ENCODE measurements at places on chromosomes 1 and 21.

GRCh38 chr1:103273106-103273505, 164.8 kb upstream of the COL11A1 start:
- DNase-seq = no peak

DNA sequence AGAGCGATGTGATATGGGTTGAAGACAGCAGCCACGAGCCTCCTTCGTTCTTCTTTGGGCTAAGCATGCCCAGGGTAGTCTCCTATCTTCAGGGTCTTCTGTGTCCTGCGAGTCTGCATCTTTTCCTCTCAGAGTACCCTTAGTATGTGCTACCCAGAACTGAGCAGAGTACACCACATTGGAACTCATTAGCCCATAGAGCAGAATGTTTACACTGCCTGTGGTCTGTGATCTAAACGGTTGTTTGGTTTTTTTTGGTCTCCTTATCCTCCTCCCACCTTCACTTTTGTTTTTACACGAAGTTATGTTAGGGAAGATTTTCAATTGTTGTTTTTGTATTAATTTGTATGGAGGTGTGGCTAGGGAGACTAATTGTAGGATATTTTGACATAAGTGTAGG, 126.4 kb downstream of the NEK7 start:
- DNase-seq = no peak

GRCh38 chr1:236159704-236160539, 17.6 kb downstream of the GPR137B start:
- DNase-seq = no peak

GRCh38 chr1:1929639-1930545, 10.8 kb upstream of the TMEM52 start:
- peak; percentile 14 for DNase-seq

DNA sequence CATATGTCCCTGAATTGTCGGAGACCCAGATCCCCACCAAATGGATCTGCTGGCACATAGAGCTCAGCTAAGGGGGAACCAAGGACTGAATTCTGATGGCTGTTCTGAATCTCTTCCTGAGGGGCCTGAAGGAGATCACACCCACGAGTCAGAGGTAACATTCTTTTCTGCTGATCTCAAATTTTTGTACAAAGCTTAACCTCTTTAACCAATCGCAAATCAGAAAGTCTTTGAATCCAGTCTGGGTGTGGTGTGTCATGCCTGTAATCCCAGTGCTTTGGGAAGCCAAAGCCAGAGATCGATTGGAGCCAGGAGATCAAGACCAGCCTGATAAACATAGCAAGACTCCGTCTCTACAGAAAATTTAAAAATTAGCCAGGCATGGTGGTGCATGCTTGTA, 62.8 kb upstream of the PRRC2C start:
- DNase-seq = no peak

DNA sequence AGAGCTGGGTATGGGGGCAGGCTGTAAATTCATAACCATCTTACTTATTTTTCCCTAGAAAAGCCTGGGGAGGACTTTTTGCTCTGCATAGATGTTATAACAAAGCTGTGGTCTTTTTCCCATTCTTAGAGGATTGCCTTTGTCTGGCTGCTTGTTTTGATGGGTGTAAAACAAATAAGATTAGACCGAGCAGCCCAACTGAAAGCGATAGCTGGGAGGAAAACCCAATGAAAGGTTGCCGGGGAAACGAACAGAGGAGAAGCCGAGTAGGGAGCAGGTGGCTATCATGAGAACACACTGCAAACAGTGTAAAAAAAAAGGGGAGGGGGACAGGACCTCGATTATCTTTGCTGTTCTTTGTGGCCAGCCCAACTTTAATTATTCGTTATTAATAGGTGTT, 1.9 kb downstream of the ELAVL4 start:
- no peak for DNase-seq

DNA sequence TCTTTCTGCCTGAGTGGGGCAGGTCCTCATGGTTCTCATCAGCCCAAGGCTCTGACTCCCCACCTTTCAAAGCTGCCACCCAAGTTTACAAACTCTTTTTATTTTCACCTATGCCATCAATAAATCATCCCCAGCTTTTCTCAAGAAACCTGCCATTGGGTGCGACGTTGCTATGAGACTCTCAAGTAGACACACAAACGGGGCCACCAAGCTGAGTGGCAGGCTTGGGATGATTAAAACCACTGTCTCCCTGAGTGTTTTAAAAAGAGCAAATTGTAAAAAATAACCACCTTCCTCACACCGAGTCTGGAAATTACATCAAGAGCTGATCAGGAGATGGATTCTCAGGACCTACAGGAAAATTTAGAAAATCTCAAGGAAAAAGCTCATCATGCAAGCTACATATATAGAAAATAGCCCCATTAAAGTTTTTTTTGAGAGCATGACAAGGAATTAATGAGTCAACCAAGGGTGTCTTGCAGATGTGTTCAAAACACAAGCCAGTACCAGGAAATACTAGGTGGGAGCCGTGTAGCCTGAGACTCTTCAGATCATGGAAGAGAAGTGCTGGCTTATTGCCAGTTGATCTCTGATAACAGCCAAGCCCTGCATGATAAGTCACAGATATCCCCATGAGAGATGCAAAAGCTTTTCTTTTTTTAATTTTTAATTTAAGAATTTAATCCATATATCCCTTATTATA, 158.4 kb upstream of the BACE2 start:
- DNase-seq = no peak

GRCh38 chr21:39016740-39017315, 166.4 kb downstream of the PSMG1 start:
- DNase-seq = no peak

DNA sequence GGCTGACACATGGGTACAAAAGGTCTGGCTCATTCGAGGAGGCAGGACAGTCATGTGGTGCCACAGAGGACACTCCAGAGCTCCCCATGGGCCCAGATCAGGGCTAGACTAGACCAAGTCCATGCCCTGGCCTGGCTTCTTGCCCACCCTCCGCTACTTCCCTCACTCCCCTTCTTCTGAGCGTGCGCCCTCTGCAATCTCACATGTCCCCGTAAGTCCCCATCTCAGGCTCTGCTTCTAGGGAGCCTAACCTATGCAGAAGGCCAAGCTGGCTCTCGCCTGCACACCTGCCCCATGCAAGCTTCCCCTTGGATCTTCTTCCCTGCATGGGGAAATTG, 553.6 kb downstream of the PTPRU start:
- no peak for DNase-seq

GRCh38 chr1:6509919-6510291, 18.4 kb upstream of the PLEKHG5 start:
- no peak for DNase-seq

DNA sequence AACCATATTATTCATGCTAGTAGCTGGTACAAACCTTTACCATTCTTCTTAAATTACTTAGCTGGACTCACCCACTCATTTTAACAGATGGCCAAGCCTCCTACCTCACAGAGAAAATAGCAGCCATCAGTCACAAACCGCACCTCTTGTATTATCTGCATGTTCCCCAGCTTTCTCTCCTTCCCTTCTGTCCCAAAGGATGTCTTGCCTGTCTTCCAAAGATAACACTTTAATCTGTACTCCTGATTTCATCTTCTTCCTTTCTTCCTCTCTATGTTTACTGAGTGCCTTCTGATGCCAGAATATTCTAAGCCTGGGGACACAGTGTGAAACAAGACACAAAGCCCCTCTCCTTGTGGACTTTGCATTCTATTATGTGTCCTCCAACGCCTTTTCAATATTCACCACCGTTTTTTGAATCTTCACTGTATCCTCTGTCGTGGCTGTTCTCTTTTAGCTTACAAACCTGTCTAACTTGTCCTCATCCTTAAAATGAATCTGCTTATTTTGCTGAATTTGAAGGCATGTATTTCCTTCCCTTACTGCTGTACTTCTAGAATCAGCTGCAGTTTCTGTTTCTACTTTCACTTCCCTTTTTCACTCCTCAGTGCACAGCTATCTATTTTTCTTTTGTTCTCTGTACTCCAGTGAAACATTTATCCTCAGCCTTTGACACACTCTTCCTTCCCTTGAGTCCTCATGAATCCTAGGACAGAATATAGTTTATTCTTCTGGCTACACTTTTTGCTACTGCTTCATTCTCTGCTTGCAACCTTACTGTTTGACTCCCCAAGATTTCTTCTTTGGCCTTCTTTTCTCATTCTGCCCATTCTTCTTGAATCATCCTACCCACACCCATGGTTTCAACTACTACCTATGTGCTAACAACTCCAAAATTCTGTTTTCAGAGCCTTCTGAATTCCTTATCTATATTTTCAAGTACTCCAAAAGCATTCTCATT, 216.9 kb upstream of the SAMSN1 start:
- DNase-seq = no peak

DNA sequence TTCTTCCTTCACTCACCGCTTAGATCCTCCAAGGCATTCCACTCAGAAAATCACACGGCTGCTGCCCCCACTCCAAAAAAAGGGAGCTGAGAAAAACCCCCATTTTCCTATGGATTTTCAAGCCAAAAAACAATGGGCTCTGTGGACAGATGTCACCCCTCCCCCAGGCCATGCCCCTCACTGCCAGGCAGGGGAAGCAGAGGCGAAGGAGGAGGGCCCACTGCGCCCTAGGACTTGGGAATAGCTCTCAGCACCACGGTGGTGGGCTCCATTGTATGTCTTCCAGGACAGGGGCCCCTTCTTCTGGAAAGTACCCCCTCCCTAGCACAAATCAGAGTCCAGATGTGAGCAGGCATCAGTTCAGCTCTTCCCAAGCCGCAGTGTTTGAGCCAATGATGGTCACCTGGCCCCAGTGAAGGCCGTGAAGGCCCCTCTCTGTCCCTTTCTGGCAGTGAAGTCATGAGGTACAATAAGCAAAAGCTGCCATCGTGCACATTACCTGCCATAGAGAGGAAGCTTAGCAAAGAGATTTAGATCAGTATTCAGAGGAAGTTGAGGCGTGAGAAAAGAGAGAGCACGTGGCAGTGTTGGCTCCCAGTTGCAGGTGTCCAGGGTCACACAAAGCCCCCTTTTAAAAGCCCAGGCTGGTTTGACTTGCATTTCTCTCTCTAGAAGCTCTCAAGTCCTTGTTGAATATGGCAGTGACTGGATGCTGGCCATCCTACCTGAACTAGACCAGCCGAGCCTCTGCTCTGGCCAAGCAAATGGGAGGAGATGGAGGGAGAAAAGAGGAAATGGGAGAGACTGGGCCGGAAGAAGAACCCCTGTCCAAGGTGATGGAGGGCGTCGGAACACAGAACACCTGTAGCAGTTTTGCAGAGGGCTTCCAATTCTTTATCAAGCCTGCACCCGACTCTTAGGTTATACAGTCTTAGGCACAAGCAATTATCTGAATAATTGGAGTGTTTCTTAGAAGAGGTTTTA, 149.0 kb downstream of the TOMM20 start:
- peak; percentile 67 for DNase-seq

DNA sequence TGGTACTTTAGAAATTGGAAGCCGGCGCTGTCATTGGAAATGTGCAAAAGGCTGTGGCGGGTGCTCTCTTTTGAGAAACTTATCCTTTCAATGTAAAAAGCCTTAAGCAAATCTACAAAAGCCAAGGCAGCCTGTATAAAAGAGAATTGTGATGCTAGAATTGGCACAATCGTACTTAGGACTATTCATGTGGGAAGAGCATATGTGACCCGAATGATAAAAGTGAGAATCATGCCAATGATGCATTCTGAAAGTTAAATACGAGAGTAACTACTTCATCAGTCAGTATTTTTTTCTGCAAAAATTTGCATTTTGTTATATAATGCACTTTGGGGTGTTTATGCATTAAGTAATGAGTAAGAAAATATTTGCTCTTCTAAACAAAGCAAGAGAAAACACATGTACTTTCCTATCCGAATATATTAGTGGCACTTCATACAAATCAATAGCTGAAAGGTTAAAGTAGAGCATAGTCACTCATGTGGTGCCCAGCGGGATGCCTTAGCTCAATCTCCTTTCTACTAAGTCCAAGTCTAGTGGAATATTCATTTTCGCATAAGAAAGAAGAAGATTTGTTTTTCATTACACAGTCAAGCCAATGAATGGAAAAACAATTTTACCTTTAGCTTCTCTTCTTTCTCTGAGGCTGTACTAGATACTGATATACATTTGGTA, 1256.6 kb upstream of the B3GALT2 start:
- DNase-seq = no peak

DNA sequence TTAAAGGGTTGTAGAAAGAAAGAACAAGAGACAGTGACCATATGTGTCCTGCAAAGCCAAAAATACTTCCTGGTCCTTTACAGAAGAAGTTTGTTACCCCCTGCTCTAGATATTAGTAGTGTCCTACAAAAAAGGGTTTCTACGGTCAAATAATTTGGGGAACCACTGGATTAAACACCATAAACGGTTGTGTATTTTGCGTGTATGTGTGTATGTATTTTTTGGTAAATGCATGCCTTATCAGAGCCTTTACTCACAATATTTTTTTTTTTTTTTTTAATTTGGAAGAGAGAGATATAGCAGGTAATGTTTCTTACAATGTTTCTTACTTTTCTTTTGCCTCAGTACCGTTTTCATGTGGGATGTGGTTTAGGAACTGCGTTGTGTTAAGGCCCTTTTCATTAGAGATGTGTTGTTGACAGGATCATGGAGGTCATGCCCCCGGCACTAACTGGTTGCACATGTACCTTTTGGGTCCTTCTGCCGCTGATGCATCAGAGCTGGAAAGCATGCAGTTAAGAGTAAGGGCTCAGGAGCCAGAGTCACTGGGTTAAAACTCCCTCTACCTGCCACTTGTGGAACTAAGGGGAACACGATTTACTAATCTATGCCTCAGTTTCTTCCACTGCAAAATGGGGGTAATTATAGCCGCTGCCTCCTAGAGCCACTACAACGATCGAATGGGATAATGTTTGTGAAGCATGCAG, 234.6 kb upstream of the KAZN start:
- DNase-seq = no peak

DNA sequence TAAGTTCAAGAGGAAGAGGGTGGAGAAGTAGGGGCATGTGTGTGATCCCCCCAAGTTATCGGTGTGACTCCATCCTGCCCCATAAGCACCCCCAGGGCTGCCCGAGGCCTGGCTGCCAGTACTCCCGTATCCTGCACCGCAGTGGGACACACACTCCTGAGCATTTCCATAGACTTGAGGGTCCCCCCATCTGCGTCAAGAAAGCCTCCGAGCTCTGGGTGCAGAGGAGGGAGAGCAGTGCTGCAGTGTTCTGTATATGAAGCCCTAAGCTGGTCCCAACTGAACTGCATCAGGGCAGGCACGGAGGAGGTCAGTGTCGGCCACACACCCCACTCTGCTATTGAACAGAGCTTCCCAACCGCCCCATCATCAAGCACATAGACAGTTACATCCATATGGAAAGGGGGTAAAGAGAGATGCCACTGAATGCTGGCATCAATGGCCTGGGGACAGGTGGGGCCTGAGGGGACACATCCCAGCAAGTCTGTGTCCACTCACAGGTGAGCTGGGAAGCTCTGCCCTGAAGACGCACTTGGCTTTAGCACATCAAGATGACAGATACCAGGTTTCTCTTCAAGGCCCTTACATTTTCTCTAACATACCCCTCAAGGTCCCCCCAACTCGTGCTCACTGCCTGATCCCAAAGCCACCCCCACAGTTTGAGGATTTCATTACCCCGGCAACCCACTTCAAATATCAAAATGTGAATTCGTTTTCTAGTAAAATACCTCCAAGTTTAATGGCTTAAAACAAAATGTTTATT, 64.3 kb downstream of the EVA1C start:
- DNase-seq = no peak

DNA sequence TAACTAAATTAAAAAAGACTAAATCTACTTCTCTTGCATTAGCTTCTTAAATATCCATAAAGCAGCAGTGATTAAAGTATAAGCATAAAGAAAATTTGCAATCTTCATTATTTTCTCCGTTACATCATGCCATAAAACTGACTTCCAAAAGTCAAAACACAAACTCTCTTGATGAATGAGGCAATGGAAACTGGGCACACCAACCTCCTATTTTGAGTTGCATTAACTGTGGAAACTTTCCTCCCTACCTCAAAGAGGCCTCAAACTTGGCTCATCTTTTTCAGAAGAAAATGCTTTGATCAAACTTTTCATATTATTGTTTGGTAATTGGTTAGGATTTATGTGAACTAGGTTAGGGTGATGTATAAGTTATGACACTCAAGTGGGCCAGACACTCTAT, 4.1 kb upstream of the BTG3 start:
- no peak for DNase-seq

Measured in tibial artery (tissue), 4 donors.